Iris pigment epithelial cell (primary cell): ENCODE measurements at places on chromosomes 3 and 15.
A peak's percentile ranks its signal among the peaks of the same experiment; 100 is the strongest.

- DNase-seq, result no peak
Observed at GRCh38 chr3:45983770-45984169, 11.9 kb downstream of the FYCO1 start.

DNA sequence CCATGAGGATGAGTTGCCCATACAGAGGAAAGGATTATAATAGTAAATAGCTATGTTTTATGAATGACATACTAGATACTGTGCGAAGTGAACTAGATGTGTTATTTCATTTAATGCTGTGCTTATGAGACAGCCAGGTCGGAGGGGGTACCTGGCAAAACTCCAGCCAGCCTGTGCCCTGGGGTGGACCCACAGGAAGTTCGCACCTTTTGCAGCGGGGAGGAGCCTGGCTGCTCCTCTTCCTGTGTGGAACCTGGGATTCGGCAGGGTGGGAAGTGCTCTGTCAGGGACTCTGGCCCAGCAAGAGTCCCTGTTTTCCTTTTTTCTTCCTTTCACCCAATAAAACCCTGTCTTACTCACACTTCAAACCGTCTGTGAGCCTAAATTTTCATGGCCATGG lies 452.2 kb downstream of the IL5RA start:
- no peak for DNase-seq

DNA sequence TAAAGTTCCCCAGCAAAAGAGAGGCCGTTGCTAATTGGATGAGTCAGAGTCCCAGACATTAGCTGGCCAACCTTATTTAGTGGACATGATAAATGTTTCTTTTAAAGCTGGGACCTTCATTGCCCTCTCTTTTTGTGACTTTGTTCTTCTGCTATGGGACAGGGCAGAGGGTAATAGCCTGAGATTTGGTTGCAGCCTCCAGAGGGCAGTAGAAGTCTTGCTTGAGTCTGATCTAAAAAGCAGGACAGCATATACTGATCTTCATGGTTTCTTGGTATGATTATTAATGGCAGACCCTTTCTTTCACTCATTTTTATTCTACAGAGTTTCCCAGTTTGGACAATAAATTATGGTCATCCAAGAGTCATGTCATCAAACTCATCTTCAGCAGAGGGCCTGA lies 25.1 kb upstream of the ZKSCAN7 start:
- DNase-seq, result peak; percentile 22

GRCh38 chr3:184176377-184177330 lies 2.0 kb downstream of the AP2M1 start:
- peak; percentile 98 for DNase-seq
